Foreskin melanocyte (primary cell): ENCODE measurements at places on chromosomes 5 and 9.
A peak's percentile ranks its signal among the peaks of the same experiment; 100 is the strongest.

DNA sequence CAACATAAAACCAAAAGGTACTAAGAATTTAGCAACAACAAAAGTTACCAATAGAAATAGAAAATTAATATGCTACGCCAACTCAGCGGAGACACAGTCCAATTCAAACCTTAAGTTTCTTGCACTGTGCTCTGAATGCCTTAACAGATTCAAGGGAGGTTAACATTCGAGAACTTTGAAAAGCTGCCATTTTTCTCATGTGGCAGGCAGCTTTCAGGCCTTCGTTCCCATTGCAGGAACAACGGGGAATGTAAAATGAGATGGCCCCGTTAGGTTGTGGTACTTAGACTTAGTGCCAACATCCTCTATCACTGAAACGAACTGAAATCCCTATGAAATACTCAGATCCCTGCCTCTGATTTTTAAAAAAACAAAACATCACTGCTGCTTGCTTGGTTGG is 22.4 kb downstream of the FNBP1 start:
- no peak for DNase-seq

DNA sequence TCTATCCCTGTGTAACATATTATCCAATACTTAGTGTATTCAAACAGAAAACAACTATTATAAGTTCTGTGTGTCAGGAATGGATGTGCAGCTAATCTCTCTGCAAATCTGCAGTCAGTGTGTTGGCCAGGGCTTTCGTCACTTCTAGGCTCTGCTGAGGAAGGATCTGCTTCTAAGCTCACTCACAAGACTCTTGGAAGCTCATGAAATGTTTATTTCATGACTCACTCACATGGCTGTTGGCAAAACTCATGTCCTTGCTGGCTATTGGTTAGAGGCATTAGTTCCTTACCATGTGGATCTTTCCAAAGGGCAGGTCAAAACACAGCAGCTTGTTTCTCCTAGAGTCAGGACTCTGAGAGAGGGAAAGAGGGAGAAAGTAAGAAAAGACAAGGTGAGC is 367.4 kb upstream of the SMARCA2 start:
- peak; percentile 7 for DNase-seq

DNA sequence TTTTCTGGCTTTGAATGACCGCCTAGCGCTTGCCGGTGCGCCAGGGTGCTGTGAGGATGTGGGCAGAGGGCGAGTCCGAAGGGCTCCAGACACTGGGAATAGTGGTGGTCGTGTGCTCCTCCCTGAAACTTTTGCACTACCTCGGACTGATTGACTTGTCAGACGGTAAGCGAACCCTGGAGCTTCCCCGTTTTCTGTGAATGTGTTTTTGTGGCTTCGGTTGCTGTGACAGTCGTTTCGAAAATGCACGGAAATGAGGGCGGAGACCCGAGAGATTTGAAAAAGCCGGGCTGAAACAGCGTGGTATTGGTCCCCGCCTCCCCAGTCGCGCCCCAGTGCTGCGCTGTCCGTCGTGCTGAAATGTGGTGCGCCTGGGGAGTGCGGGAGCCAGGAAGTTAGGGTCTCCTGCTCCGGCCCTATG is 102.5 kb upstream of the GABRP start:
- DNase-seq: peak; percentile 42

- no peak for DNase-seq
Observed at GRCh38 chr9:3962496-3962895, 337.4 kb downstream of the GLIS3 start.

- DNase-seq: no peak
Observed at GRCh38 chr5:15425766-15426165, 74.2 kb upstream of the FBXL7 start.

DNA sequence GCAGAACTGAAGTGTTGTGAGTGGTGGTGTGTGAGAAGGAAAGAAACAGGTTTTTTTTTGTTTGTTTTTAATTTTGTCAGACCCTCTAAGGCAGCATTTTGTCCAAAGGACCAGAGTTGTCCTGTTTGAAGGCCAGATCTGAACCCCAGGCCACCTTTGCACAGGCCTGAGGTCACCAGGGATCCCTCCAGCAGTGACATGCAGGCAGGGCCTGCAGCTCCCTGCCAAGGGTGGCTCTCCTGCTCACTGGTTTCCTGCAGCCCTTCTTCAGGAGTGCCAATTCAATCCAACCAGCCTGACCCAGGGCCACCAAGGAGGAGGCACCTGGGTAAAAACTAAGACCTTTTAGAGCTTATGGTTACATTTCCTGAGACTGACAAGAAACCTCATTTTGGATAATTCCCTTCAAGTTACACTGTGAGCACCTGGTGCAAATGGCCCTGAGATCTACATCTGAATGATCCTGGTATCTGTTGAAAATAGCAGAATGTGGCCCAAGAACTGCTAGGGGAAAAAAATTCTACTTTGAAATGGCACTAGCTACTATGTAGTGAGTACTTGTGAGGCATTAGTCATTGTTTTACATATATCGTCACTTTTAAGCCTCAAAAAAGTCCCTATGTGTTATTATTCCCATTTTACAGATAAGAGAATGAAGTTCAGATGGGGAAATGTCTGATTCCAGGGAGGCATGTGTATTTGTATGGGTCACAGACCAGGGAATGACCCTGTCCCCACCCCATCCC is 33.5 kb upstream of the SMU1 start:
- DNase-seq: no peak

DNA sequence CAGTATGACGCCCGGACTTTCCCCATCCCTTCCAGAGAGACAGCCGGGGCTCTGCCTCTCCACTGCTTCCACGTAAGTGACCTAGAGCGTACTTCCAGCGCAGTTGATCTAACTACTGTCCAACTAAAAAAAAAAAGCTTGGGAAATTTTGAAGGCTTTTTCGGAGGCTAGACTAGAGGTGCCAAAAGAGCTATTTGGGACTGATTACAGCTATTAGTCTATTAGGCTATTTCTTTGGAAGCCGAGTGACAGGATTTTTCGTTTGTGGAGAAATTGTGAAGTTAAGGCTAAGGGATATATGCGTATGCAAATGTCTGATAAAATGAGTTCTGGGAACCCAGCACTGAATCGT is 1.5 kb downstream of the CCNO start:
- DNase-seq: peak; percentile 22

DNA sequence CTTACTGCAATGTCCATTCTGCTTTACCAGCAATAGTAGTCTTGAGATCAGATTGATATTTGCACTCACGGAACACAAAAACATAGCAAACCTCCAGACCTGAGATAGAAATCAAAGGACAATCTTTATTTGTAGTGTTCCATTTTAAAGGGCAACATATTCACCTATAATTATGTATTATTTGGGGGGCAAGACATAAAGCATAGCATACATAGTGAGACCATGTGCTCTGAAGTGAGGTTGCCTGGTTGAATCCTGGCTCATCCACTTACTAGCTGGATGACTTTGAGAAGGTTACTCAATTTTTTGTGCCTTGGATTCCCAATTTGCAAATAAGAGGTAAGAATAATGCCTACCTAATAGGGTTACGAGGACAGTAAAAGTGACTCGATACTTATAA is at the start of gene OR1B1:
Gene OR1B1 (minus strand): TSS at position 101 of the 400 bp plus-strand sequence.
- DNase-seq: no peak

- DNase-seq: no peak
Observed at GRCh38 chr9:71765693-71766092, 2.6 kb downstream of the CEMIP2 start.

GRCh38 chr9:130484362-130485072 is 39.8 kb downstream of the ASS1 start:
- DNase-seq: no peak

DNA sequence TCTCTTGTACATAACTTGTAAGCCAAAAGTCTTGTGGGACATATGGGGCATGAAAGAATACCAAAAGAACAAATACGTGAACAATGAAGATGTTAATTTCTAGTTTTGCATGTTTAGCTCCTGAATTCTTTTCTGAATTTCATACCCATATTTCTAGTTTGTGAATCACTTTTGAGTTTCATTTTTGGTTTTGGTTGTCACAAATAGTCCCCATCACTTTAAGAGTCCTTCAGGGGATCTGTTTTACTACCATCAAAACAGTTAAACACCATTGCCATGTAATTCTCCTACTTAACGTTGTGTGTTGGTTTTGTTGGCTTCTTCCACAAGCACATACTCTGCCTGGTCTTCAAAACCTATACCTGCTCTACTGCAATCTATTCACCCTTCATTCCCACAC is 27.0 kb downstream of the VCAN start:
- no peak for DNase-seq

DNA sequence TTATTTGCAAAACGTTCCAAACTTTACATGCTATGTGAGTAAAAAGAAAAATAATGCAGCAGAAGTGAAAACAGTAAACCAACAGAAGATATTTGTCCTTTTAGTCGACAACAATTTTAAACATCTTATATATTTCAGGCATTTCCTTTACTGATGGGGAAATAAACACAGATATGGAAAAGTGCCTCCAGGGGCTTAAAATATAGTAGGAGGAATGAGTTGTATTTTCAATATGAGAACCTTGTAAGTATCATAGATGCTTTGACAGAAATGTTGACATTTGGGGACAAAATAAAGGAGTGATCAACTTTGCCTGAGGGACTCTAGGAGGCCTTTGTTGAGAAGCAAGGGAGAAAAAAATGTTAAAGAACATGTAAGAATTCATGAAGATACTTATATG is 1043.5 kb downstream of the CDH12 start:
- DNase-seq: no peak

DNA sequence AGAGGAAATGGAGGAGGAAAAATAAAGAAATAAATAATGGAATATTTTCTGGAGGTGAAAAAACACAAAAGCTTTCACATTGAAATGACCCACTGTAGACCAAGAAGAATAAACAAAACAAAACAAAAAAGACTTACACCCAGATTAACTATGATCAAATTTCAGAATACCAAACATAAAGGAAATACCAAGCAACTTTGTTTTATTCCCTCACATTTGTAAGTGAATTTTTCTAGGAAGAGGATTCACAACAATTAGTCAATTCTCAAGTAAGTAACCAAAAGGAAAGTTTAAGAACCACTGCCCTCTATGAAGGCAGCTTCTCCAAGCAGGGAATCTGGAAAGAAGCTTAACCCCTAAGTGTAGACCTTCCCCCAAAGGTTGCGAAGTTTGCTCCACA is 29.6 kb upstream of the B4GALT1 start:
- DNase-seq: no peak

- no peak for DNase-seq
Observed at GRCh38 chr9:1759009-1759408, 256.1 kb upstream of the SMARCA2 start.

- DNase-seq: no peak
Observed at GRCh38 chr5:157072508-157072907, 13.6 kb upstream of the HAVCR1 start.

- no peak for DNase-seq
Observed at GRCh38 chr5:157295247-157295646, 29.3 kb downstream of the CYFIP2 start.

DNA sequence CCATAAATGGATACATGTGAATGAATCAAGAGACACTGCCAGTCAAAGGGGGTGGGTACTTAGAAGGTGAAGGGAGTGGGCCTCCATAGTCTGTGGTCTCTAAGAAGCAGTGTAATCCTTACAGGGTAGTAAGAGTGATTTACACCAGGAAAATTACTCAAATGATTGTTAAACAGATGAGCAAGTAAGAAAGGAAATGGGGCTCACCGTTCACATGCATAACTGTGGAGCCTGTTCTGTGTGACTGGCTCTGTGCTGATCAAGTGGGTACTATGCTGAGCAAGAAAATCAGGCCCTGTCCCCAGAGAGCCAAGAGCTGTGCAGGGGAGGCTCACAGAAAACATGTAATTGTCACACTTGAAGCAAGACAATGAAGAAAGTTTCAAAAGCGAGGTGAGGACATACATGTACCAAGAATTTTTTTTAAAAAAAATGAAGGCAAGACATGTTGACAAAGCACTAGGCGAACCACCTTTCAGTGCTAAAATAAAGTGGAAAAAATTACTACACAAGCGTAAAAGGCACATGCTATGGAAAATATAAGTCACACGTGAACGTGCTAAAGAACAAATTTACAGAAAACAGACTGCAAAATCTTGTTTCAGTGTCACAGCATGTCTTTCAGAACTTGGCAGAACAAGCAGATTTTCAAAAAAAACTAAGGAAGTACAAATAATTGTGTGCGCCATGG is 2.5 kb downstream of the BTNL8 start:
- no peak for DNase-seq

GRCh38 chr5:14201325-14202045 is 58.3 kb downstream of the TRIO start:
- no peak for DNase-seq

DNA sequence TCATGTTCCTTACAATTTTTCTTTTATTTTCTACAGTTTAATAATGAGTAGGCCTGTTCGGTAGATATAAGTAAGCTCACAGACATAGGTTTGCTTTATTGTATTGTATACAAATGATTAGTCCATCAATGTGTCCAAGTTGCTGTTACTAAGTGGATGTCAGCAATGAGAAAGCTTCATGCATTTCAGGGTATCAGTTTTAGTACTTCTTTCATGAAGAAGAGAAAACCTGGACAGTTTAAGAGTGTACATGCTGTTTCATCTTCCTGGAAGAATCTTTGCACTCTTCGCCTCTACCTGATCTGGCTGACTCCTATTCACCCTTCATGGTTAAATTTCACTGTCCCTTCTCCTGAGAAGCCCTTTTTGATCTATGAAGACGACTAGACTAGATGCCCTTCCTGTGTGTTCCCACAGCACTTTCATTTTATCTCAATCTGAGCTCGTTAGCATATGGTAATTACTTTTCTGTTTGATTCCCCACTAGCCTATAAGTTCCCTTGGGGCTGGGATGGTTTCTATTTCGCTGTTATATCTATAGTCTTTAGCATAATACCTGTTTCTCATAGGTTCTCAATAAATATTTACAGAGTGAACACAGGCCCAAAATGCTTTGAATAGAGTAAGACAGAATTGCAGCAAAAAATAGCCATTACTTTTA is 70.7 kb downstream of the CETN3 start:
- no peak for DNase-seq

DNA sequence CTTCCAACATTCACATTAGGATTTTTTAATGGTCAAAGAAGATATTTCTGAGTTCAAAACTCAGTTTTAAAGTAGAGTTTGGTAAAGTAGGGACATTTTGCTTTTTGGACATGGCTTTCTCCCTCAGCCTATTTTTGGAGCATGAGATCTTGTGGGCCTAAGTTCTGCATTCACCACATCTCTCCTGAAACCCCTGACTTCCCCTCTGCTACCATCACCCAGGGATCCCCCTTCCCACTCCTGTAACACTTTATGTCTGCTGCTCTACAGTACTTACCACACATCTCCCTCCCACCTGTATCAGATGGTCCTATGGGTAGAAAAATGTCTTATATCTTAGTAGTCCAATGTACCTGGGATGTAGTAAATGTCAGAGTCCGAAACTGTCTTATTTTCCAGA is 48.2 kb upstream of the JAK2 start:
- no peak for DNase-seq

GRCh38 chr9:113158446-113158845 is 7.6 kb downstream of the SLC31A2 start:
- DNase-seq: no peak
